ENCODE measurements at places on chromosomes 5 and 9.

DNA sequence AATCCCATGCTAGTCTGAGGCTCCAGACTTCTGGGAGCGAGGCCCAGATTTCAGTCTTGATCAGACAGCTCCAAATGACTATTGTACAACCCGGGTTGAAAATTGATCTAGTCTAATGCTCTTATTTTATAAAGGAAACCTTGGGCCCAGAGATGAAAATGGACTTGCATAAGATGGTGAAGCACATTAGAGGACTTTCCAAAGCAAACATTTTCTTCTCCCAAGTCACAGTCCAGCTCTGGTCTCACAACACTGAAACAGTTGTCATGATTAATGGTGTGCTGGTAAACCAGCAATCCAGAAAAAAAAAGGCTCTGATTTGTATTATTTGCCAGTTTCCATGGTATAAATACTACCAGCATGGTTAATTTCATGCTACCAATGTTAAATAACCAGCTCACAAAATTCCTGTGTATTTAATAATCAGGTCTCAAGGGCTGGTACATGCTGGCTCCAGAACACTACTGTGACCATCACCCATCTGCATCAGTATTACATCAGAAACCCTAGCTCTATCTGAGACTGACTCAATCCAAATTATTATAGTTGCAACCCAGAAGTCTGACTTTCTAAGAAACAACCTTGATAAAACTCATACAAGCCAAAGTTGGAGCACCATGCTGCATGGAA, 32.5 kb upstream of the ABLIM3 start:
- DNase-seq: no peak

GRCh38 chr5:9625286-9625685, 4.9 kb downstream of the TAS2R1 start:
- no peak for DNase-seq

GRCh38 chr5:67305913-67306710, 109.5 kb upstream of the CD180 start:
- DNase-seq: no peak

GRCh38 chr9:104835161-104835560, 71.2 kb downstream of the NIPSNAP3B start:
- DNase-seq: no peak

DNA sequence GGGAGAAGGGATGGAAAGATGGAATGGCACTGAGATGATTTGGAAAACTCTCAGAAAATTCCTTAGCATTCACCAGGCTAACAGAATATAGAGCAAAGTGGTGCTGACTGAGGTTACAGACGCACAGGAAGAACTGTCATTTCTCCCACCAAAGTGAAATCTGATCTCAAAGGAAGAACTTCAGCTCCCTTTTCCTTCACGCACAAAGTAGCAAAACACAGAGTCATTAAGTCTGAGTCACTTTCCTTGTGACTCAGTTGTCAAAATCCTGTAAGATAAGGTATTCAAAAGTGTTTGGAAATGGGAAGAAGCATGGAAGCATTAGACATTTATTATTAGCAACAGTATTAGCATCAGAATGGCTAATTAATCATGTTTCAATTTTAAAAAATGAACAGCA, 11.7 kb downstream of the MPDZ start:
- no peak for DNase-seq
